ENCODE measurements at places on chromosomes 3 and 15. TPM values are rescaled to one million over a fixed set of nuclear protein-coding genes. Genes with fewer than 3 reads are reported as not detected.

Gene GABRG3
- total RNA-seq, result not detected

Gene PPP4R2
- total RNA-seq, result 84.3 TPM

Gene STARD5
- 6.5 TPM for total RNA-seq

Gene MAPKBP1
- total RNA-seq, result 25.6 TPM

Gene EFCC1
- total RNA-seq, result not detected

Gene SI
- not detected for total RNA-seq

Gene KNG1
- not detected for total RNA-seq

Gene B4GALT4
- total RNA-seq, result 28.2 TPM

Gene GCSAM
- 0.36 TPM for total RNA-seq

Gene AP3S2
- total RNA-seq, result 54.8 TPM

Gene CLDN11
- total RNA-seq, result 50.3 TPM

Gene CHRM5
- under 0.01 TPM for total RNA-seq

Gene HYAL3
- 1.8 TPM for total RNA-seq

Gene CNTN6
- total RNA-seq, result not detected

Gene ADAMTS7
- 32.4 TPM for total RNA-seq

Gene ISY1
- total RNA-seq, result 29.0 TPM

Gene WDR93
- 0.36 TPM for total RNA-seq

Gene GCNT3
- 0.72 TPM for total RNA-seq

Gene LDHAL6B
- not detected for total RNA-seq

Gene ANKUB1
- not detected for total RNA-seq

Gene CD200R1L
- total RNA-seq, result not detected

All from osteoblast (primary cell).